Testis (tissue), 5 donors: ENCODE measurements at places on chromosomes 2 and 18. TPM values are rescaled to one million over a fixed set of nuclear protein-coding genes. Genes with fewer than 3 reads are reported as not detected.

GRCh38 chr2:170525566-170525900 lies 189.6 kb upstream of the SP5 start:
- H3K27me3 ChIP-seq, result no peaks in the 10 kb centered on the region
- H3K4me3 ChIP-seq, result no peak overlapping the region
- H3K4me1 ChIP-seq, result peaks cover 11% of the 10 kb centered on the region
- no peak overlapping the region for H3K27ac ChIP-seq
- no peaks in the 10 kb centered on the region for H3K36me3 ChIP-seq

DNA sequence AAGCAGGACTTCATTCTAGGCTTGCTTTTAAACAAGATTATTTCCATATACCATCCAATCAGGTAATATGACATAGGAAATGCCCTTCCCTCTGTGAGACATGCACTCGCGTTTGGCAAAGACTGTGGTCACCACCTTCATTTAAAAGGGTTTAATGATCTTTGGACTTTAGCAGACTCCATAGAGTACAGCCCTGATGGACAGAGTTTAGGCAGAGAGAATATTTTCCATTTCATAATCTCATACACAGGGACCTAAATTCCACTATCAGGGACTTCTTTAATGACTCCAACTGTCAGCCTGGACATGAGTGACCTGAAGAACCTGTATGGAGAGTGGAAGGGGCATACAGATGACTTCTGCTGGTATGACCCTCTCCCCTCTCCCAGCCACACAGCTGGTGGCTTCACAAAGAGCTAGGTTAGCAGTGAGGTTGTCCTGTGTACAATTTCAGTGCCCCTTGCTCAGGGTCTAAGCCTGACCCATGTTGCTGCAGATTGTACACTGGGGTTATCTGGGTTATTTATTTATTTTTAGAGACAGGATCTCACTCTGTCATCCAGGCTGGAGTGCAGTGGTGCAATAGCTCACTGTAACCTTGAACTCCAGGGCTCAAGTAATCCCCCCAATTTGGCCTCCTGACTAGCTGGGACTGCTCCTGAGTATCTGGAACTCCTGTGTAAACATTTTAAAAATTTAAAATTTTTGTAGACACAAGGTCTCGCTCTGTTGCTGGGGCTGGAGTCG lies 59.2 kb downstream of the PTPRM start:
- H3K27ac ChIP-seq, result no peak overlapping the region
- no peaks in the 10 kb centered on the region for H3K4me1 ChIP-seq
- H3K36me3 ChIP-seq, result no peaks in the 10 kb centered on the region
- no peak overlapping the region for H3K4me3 ChIP-seq

Gene ANKAR
- total RNA-seq, result 32.8 TPM

Gene CNPPD1
- 38.3 TPM for total RNA-seq

- no peaks in the 10 kb centered on the region for H3K36me3 ChIP-seq
- no peak overlapping the region for H3K4me3 ChIP-seq
- H3K27ac ChIP-seq, result no peak overlapping the region
- H3K27me3 ChIP-seq, result no peaks in the 10 kb centered on the region
Measured at GRCh38 chr2:15935675-15936074, 4.7 kb upstream of the MYCN start.

DNA sequence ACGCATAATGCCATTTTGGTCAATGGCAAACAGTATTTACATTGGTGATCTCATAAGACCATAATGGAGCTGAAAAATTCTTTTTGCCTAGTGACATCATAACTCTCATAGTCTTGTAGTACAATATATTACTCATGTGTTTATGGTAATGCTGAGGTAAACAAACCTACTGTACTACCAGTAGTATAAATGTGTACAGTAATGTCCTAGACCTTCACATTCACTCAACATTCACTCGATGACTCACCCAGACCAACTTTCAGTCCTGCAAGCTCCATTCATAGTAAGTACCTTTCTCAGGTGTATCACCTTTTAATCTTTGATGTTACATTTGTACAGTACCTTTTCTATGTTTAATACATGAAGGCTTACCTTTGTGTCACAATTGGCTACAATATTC lies 558.2 kb upstream of the PIK3C3 start:
- no peak for DNase-seq
- H3K36me3 ChIP-seq, result no peaks in the 10 kb centered on the region
- no peak overlapping the region for H3K27ac ChIP-seq
- no peak overlapping the region for H3K4me3 ChIP-seq
- H3K27me3 ChIP-seq, result no peaks in the 10 kb centered on the region

DNA sequence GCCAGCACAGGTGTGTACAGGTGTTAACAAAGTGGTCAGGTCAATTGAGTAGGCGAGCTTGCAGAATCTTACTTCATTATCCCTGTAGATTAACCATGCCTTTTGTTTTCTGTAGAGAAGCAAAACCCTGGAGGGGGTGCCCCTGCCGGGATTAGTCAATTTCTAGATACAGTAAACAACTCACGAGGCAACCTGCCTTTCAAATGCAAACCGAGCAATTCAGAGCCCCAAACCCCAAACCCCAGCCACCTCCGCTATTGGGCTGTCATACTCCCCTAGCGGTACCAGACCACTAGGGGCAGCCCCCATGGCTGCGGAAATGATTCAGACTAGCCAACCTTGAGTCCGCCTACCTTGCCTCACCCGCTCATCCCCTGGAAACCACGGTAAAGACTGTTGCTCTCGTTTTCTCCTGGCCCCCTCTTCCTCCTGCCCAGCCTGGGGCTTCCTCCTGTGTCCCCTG lies 61.4 kb upstream of the KIF5C start:
- no peaks in the 10 kb centered on the region for H3K27me3 ChIP-seq
- H3K27ac ChIP-seq, result no peak overlapping the region
- H3K4me3 ChIP-seq, result no peak overlapping the region
- H3K4me1 ChIP-seq, result peaks cover 27% of the 10 kb centered on the region

Gene LTBP1
- 51.5 TPM for total RNA-seq

DNA sequence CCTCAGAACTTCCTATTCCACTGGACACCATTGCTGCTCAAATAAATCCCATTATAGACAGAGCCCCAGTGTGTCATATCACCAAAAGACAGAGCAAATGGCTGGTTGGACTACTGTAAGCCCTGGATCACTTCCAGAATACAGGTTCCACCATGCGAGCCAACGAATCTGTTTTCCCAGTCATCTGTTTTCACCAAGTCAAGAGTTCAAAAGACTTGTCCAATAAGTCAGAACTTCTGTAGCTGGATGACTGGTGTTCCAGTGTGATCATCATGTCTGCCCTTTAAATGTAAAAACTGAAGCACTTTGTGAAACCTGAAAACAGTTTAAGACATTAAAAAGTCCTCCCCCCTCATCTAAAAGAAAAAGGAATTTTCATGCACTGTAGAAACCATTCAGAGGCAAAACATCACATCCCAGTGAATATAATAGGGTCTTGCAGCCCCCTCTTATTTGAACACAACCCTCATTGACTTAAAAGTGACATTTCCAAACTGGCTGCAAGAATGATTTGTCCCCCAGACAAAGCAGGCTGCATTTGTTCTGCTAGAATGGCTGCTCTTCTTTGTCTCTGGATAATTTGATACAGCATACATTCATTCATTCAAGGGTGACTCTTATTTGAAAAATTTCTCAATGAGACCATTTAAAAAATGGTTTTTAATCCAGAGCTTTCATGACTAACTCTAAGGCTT lies 64.6 kb upstream of the TANC1 start:
- DNase-seq, result no peak
- H3K27me3 ChIP-seq, result no peaks in the 10 kb centered on the region
- no peak overlapping the region for H3K27ac ChIP-seq
- H3K36me3 ChIP-seq, result no peaks in the 10 kb centered on the region
- H3K4me1 ChIP-seq, result no peaks in the 10 kb centered on the region

DNA sequence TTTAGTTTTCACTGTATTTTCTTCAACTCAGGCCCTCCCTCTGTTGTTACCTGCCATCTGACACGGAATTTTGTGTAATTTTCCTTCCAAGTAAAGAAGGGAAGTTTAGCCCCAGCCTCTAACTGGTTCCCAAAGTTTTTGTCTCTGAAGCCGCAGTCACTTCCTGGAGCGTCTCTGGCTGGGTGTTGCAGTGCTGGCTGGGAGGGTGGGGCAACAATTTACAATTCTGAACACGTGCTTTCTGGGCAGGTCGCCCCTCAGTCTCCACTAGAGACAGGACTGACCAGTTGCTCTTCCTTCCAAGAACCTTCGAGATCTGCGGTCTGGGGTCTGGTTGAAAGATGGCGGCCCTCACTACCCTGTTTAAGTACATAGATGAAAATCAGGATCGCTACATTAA lies 3.5 kb downstream of the CNDP2 start:
- no peaks in the 10 kb centered on the region for H3K36me3 ChIP-seq
- H3K27ac ChIP-seq, result no peak overlapping the region
- DNase-seq, result no peak
- no peak overlapping the region for H3K4me3 ChIP-seq
- H3K27me3 ChIP-seq, result no peaks in the 10 kb centered on the region
- peaks cover 14% of the 10 kb centered on the region for H3K4me1 ChIP-seq

DNA sequence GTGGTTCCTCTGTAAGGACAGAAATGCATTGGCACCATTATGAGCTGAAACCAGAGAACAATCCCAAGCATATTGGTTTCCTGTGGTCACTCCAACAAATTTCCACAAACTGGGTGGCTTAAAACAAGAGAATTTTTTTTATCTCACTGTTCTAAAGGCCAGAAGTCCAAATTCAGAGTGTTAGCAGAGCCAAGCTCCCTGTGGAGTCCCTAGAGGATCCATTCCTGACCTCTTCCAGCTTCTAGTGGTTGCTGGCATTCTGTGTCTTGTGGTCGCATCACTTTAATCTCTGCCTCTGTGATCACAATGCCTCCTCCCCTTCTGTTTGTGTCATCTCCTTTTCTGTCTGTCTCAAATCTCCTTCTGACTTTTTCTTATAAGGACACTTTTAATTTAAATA lies 380.3 kb downstream of the NYAP2 start:
- no peak overlapping the region for H3K27ac ChIP-seq
- H3K4me1 ChIP-seq, result no peaks in the 10 kb centered on the region
- no peak for DNase-seq
- H3K27me3 ChIP-seq, result no peaks in the 10 kb centered on the region

DNA sequence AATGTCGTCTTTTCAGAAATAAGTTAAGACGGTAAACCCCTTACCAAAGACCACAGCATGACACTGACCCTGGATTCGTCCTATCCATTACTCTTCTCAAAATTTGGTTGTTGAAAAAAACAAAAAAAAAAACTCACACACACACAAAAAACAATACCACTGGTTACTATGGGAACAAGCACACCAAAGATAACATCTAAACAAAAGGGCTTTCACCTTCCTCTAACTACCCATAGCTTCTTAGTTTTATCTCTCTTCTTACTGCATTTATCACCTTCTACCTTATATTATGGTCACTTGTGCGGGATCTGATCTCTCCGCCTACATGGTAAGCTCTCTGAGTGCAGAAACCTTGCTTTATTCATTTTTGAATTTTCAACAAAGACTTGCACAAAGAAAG lies 192.7 kb downstream of the STK39 start:
- H3K27ac ChIP-seq, result no peak overlapping the region
- H3K27me3 ChIP-seq, result no peaks in the 10 kb centered on the region
- no peaks in the 10 kb centered on the region for H3K4me1 ChIP-seq
- no peak overlapping the region for H3K4me3 ChIP-seq

GRCh38 chr2:233934524-233934923 lies 17.4 kb downstream of the TRPM8 start:
- no peaks in the 10 kb centered on the region for H3K36me3 ChIP-seq
- H3K4me3 ChIP-seq, result no peak overlapping the region
- no peaks in the 10 kb centered on the region for H3K27me3 ChIP-seq
- DNase-seq, result no peak
- H3K27ac ChIP-seq, result no peak overlapping the region

DNA sequence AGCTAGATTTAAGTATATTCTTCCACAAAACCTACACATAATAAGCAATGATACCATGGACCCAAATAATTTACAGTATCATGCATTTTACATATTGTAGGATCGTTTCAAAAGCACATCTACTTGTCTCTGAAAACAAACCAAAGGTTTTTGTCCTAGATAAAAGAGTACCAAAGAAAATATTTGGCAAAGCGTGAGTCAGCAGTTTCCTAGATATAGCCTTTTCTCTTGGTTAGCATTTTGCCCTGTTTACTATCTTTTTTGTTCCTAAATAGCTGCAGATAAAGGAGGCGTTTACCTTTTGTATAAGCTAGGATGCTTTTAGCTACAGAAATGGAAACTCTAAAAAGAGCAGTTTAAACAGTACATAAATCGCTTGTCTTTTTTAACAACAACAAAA lies 305.8 kb upstream of the GULP1 start:
- no peak overlapping the region for H3K4me3 ChIP-seq
- H3K27me3 ChIP-seq, result no peaks in the 10 kb centered on the region
- H3K36me3 ChIP-seq, result no peaks in the 10 kb centered on the region
- no peak overlapping the region for H3K27ac ChIP-seq
- DNase-seq, result no peak

Gene PSMG2
- 114 TPM for total RNA-seq
